ENCODE measurements at places on chromosomes 5 and 9.

DNA sequence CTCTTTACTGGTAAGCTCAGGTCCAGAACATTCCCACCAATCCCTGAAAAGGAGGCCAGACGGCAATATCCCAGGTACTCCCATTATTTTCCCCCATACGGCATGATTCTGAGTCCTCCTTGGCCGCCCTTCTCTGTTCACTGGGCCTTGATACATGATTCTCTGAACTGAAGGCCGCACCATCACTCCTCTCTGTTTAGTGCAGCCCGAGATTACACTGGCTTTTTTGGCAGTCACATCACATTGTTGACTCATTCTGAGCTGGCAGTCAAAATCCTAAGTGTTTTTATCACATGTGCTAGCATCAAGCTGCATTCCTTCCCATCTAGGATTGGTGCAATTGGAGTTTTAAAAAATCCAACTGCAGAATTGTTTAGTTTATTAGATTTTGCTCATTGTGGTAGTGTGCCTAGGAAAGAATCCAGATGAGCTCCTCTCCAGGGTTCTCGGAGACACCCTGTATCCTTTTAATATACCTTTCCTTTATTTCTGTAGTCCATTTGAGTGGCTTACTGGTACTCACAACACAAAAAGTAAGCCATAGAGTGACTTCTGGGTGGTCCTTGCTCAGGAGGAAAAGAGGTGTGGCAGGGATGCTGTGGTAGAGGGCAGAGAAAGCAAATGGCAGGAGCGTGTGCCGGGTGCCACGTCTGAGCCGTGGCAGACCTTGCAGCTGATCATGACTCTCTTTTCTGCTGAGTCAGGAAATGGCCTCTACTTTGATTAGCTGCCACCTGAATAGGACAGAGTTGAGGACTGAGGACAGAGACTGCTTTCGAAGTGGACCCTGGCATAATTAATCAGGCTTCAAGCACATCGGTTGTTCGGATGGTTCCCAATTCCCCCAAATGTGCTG is 121.1 kb upstream of the IL12B start:
- DNase-seq: peak; percentile 91

DNA sequence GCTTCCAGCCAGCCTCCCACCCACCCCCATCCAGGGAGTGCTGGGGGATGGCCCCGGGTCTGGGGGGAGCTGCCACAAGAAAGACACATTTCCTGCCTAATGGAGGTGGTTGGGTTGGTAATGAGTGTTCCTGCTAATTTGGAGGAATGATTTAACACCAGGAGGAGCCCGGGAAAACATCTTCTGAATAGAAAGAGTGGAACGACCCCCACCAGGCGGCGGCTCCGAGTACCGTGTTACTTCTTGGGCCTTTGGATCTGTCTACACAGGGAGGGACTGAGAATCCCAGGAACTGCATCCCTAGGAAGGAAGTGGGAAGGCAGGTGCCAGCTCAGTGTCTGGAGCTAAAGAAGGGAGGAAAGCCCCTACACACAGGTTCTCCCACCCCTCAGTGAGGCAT is 64.6 kb downstream of the TSPAN17 start:
- DNase-seq: no peak

- no peak for DNase-seq
These were observed 46.1 kb downstream of the S1PR3 start for GRCh38 chr9:89037346-89037745.

- DNase-seq: no peak
These were observed 255.9 kb downstream of the PSAT1 start for GRCh38 chr9:78552802-78553201.

- no peak for DNase-seq
These were observed 18.4 kb downstream of the SLC6A18 start for GRCh38 chr5:1243487-1244130.

GRCh38 chr5:171428809-171429542 is 9.5 kb downstream of the FGF18 start:
- DNase-seq: no peak

- no peak for DNase-seq
These were observed 24.6 kb downstream of the LAMC3 start for GRCh38 chr9:131033269-131034224.

DNA sequence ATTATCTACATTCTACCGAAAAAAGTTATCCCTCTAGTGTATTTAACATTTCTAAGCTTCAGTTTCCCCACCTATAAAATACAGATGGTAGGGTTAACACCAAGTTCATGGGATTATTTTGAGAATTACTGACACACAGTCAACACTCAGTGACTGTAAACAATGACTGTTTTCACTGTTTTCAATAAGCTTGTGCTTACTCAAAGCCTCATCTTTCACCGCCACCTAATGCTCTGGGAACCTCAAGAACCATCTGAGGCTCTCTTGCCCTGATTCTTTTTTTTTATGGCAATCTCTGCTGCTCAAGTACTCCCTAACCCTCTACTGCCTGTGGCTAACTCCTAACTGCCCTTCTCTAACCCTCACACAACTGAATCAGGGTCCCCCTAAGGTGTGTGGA is 59.6 kb downstream of the SETX start:
- no peak for DNase-seq

GRCh38 chr9:93979721-93980120 is 24.6 kb upstream of the BARX1 start:
- no peak for DNase-seq

GRCh38 chr5:65133477-65134110 is 348.1 kb downstream of the ADAMTS6 start:
- no peak for DNase-seq

- DNase-seq: no peak
These were observed 63.8 kb upstream of the COL15A1 start for GRCh38 chr9:98879963-98880310.

- no peak for DNase-seq
These were observed 284.5 kb upstream of the VLDLR start for GRCh38 chr9:2337131-2337530.

DNA sequence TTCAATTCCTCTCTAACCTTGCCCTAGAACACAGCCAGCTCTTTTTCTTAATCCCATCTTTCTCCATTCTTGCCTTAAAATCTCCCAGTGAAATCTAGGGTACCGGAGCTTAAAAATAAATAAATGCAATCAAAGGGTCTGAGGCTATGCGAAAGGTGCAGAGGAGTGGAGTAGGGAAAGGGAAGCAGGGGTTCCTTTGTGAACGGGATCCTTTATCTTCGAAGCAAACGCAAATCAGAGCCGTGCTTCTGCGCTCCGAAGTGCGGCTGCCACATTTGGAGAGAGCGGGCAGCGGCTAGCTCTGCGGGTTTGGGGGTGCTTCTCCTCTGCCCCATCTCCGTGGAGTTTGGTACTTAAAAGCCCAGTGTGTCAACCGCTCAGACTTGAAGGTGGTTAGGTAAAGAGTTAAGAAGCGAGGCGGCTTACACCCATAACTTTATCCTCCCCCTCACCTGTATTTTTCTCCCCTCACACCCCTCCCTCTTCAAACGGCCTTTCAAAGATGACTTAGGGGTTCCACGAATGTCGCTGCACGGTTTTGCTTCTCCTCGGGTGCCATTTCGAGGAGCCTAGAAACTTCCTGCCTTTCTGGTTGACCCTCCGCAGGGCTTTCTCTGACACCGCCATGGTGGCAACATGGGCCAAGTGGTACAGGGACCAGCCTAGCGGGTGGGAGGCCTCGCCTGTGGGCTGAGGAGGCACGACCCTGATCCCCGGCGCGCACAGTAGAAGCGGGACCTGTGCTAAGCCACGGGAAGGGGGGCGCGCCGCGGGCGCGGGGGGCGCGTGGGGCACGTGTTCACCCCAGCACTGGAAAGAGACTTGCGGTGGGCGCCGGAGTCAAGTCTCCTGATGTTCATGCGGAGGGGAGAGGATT is 31.7 kb upstream of the NFIB start:
- no peak for DNase-seq

DNA sequence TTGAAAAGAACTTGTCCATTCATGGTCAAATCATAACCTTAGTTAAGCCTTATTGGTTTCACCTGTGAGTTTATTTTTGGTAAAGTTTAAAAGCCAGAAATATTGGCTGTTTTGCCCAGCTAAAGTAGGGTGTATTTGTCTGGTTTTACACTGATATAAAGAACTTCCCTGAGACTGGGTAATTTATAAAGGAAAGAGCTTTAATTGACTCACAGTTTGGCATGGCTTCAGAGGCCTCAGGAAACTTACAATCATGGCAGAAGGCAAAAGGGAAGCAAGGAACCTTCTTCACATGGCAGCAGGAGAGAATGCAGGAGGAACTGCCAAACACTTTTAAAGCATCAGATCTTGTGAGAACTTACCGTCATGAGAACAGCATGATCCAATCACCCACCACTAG is 55.3 kb downstream of the JAKMIP2 start:
- no peak for DNase-seq

- DNase-seq: no peak
These were observed 50.0 kb downstream of the RCL1 start for GRCh38 chr9:4842734-4843133.

GRCh38 chr9:34457266-34458012 is 931 bp downstream of the FAM219A start:
- no peak for DNase-seq

DNA sequence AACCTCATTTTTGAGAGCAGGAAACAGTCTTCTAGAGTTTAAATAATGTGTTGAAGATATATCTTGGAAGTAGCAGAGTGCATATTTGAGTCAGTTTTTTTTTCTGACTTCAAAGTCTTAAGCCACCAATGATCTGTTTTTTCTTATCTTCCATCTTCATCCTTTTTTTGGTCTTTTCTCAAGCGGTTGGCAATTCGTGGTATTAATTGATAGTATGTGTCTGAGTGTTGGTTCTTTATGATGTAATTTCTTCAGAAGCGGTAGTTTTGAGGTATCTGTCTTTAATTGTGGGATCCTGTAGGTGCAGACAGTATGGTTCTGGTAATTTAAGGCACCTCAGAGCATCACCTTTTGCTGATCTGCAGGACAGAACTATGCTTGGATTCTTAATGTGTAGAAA is 3.9 kb downstream of the CSNK1G3 start:
- no peak for DNase-seq

DNA sequence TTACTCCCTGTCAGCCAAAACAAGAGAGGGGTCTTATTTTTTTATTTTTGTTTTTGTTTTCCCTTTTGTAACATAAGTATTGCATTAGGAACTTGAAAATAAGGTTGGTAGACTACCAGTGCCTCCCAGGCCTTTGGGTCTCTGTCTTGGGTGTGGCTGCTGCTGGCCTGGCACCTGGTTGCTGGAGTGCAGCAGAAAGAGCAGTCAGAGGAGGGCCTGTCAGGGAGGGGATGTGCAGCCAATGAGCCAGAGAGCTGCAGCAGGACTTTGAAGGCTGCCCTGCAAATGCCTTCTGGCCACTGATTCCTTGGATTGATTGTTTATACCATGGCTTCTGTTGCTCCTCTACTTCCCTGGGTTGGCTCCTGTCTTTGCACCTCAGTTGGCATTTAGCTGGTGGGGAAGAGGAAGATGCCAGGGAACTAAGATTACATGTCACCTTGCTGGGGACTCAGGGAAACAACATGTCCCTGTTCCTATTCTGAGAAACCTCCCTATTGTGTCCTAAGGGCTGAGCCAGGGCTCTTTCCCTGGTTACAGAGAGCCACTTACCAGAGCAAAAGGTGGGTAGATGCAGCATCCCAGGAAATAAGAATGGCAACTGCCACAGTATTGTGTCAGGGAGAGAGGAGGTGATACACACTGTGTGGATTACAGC is 66.6 kb downstream of the ANGPTL2 start:
- no peak for DNase-seq

DNA sequence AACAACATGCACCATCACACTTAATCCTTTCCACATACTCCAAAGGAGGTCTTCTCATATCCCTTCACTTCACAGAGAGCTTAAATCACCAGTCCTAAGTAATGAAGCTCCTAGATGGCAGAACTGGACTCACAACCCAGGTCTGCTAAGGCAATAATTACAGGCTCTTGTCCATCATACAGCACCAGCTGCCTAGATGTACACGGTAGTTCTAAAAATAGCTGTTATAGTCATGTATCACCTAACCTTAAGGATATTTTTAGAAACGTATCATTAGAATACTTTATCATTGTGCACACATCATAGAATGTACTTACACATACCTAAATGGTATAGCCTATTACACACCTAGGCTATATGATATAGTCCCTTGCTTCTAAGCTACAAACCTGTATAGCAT is 644.6 kb upstream of the RGMB start:
- DNase-seq: no peak

- DNase-seq: peak; percentile 99
These were observed 35.6 kb downstream of the GPR21 start for GRCh38 chr9:123069010-123069481.

DNA sequence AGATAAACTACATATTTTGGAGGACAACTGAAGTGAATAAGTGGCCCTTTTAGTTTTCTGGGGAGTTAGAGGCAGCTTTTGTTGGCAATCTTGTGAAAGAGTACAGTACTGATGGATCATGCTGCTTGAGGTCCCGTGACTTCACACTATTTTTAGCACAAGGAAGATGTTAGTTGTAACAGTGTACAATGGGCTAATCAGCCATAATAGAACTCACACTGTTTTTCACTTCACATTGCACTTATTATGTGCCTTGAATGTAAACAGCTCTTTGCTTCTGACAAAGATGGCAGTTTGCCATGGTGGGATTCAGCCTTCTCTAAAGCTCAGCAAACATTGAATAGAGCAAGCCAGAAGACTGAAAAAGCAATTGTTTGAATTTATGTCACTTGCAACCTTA is 176.7 kb upstream of the ZNF608 start:
- no peak for DNase-seq

- DNase-seq: no peak
These were observed 13.7 kb downstream of the OR1J1 start for GRCh38 chr9:122463828-122464632.

DNA sequence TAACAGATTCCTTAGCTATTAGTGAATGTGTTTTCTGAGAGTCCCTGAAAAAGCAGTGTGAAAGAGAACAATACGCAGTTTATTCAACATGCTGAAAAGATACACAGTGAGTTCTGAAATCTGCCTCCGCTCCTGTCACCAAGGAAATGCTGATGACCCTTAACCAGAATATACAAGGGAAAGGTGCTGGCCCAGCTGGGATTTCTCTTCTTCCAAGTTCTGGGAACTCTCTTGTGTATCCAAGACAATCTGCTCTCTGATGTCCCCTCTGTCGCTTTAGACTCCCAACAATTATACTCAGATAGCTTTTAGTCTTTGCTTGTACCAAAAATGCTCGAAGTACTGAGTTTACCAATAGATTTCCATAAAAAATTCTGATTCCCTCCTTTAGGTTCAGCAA is 214.9 kb downstream of the TMEM167A start:
- no peak for DNase-seq

DNA sequence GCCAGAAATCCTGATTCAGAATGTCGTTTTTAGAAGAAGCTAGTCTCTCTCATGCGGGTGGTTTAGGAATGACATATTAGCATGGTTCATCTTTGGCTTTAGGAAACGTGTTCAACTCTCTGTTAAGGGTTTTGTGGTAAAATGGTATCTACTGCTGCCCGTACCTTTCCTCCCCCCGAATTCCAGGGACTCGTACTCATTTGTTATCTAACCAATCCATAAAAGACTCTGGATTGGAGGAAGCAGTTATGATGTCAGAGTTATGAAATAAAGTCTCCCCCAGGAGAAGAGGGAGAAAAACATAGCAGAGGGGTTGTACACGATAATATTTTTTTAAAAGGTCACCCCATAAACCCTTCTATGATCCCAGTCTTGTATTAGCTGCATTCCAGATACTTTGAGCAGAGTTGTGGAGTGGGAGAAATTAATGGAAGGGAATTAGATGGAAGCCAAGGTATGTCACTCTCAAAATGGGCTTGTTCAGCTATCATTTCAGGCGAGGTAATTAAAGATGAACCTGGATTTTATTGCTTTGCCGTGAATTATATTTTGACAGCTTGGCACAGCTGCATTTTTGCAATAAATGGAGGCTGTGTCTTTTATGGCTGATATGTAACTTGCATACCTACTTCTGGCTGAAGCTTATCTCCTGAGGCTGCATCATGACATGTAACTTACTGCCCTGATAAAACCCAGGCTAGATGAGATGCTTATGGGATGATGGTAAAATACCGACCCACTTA is 31.3 kb downstream of the RAI14 start:
- peak; percentile 44 for DNase-seq
